ENCODE measurements at places on chromosomes 12 and 14.

GRCh38 chr12:106442575-106442974 is 85.0 kb downstream of the POLR3B start:
- DNase-seq, result no peak

- DNase-seq, result no peak
Measured at GRCh38 chr12:54932038-54932437, 52.5 kb downstream of the TESPA1 start.

DNA sequence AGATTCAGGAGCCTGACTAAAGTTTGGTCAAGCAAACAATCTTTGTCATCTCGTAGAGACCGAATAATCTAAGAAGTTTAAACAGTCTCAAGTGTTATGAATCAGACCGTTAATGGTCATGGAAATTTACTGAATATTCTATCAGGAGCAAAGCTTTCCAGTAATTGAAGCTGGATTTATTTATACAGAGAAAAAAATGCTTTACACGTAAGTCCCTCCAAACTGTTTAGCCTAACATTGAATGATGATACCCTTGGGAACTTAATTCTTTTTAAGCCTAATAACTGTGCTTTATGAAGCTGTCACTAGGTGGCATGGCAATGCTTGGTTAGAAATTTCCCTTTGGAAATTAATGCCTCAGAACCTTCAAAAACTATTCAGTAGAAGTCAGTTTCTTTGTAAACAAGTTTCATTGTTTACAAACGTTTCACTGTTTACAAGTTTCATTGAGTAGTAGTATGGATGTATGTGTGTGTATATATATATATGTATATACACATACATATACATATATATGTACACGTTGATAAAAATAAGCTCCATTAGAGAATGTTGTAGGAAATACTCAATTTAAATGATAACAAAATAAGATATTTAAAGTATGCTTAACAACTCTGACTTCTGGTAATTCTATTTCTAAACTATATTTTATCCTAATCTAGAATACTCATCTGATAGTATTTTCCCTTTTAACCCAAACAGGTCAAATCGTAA is 32.1 kb downstream of the DEPDC4 start:
- no peak for DNase-seq

- no peak for DNase-seq
Measured at GRCh38 chr14:64930085-64930843, 12.3 kb downstream of the GPX2 start.

GRCh38 chr12:13390918-13391317 is 194.4 kb downstream of the EMP1 start:
- DNase-seq, result no peak

GRCh38 chr14:76391981-76392690 is 16.2 kb downstream of the ESRRB start:
- DNase-seq, result no peak

DNA sequence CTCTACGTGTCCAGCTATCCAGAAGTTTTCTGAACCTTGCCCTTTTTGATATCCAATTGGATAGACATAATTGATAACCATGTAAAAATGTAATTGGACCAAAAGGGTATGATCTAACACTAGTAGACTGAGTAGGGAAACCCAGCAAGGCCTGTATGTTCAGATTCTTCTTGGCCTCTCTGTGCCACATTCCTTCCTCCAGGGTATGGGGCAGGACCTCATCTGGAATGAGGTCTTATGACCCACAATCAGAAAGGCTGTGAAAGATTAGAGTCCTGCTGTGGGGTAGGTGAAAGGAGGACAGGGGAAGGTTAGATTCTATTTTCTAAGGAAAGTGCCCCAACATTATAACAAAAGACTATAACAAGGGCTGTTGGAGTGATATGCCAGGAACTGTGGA is 51.3 kb upstream of the A2ML1 start:
- DNase-seq, result no peak

DNA sequence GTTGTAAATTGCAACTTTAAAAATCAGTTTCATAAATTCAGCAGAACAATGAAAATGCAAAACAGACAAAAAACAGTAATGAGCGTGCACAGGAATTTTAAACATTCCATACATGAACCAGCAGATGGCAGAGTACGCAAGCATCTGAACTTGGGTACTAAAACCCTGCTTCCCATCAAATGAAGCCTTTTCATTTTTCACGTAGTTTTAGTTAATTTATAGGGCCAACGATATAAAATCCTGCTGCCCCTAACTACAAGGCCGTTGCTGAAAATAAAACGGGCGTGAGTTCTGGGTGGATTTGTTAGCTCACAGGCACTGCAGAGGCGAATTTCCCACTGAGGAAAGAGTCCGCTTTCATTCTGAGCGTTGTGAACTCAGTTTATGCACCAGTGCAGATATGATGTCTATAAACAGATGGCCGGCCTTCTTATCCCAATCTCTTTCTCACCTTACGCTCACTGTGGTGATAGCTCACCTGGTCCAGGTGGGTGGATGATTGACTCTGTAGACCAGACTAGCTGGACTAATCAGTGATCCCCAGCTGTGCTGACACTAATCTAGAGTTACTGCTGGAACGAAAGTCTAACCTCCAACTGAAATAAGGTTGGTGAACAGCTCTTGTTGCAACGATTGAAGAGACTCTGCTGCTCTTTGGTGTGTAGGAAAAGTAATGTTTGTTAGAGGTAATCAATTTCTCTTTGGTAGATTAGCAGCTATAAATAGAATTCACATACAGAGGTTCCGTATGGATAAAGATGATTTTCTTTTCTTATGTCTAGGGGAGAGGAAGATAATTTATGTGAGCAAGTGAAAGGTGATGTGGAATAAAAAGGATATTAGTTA is 89.2 kb downstream of the PDZRN4 start:
- peak; percentile 15 for DNase-seq

DNA sequence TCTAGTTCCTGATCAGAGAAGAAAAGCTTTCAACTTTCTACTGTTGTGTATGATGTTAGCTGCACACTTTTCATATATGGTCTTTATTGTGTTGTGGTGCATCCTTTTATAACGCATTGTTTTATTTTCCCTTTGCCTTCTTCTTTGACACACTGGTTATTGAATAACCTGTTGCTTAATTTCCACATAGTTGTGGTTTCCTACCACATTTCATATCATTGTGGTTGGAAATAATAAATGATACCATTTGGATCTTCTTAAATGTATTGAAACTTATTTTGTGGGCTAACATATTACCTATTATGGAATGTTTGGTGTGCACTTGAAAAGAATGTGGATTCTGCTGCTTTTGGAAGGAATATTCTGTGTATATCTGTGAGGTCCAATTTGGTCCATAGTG is 64.9 kb downstream of the GPHN start:
- no peak for DNase-seq

DNA sequence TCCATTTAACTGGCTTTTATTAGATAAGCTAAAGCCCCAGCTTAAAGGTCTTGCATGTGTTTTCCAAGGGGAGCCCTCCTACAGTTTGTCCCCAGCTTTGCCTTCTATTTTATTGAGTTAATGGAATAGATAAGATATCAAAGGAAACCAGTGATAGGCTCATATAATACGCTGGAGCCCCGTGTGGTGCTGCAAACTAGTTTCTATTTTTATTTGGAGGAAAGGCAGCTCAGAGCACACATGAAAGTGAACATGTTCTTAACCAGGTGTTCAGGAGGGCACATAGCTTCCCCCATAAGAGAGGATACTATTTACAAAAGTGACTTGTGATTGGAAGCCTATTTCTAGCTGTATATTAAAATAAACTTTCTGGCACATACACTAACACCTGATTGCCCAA is 251.7 kb downstream of the PDZRN4 start:
- no peak for DNase-seq

DNA sequence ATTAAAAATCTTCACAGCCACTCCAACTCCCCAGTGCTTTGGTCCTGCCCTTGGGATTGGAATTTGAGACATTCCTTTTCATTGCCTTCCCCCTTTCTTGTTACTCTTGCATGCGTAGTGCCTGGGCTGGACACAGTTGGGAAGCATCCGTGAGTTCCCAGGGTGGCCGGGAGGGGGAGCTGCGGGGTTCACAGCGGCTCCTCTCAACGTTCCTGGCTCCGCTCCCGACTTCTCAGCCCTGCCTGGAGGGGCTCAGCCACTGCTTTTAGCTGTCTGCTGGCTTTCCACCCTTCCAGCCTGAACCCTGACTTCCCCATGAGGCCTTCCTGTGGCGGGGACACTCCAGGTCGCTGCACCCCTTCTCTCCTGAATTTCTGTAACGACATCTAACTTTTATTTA is 3.2 kb downstream of the TEX52 start:
- DNase-seq, result peak; percentile 92

GRCh38 chr12:77469578-77470333 is 360.9 kb upstream of the NAV3 start:
- no peak for DNase-seq

DNA sequence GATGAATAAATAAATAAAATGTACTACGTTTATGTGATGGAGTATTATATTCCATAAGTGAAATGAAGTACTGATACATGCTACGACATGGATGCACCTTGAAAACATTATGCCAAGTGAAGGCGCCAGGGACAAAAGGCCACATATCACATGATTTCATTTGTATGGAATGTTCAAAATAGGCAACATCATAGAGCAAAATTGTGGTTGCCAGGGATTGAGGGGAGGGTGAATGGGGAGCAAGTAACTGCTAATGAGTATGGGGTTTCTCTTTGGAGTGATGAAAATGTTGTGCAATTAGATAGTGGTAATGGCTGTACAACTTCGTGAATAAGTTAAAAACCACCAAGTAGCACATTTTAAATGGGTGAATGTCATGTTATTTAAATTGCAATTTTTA is 132.8 kb downstream of the SLC38A4 start:
- DNase-seq, result no peak

- no peak for DNase-seq
Measured at GRCh38 chr12:65566751-65567150, 257.5 kb upstream of the HMGA2 start.

- no peak for DNase-seq
Measured at GRCh38 chr12:55720894-55721444, 776 bp downstream of the RDH5 start.

GRCh38 chr12:11868027-11868426 is 202.7 kb upstream of the BCL2L14 start:
- no peak for DNase-seq

DNA sequence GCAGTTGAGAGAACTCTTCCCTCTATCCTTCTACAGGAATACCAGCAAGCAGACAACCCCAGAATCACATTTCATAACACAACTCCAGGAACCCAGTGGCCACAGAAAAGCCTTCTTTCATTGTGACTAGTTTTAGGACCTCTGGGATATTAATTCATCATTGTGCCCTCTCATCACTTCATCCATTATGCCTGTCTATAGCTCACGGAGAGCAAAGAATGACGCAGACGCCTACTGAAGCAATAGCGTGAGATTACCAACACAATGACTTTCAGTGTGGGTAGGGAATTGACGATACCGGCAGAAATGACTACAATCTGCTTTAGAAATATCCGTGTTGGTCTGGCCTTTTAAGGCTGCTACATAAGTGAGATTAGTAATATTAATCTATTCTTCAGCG is 158.1 kb upstream of the FOXG1 start:
- DNase-seq, result no peak

- DNase-seq, result no peak
Measured at GRCh38 chr14:60221457-60221856, 27.6 kb upstream of the PPM1A start.

DNA sequence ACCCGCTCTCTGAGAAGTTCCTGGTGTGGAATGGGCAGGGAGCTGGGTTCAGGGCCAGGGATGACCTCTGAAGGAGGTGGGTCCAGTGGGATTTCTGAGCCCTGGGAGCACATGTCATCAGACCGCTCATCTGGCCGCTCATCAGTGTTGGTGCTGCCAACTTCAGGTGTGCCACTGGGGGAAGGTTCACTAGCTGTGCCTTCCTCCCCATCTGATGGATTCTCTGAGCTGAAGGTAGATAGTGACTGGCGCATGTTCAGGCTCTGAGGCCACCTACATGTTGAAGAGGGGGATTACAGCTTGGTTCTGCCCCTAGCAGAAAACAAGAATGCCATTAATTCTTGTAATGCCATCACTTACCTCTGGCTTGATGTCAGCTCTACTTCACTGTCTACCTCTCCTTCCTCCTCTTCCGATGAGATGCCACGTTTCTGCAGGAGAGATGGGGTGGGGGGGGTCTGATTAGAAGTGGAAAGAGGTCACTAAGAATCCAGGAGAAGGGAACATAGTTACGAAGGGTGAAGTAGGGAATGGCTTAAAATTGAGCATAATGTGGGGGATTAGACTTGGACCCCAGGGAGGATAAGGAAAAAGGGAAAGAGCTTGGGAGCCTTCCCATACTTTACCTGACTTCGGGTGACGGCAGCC is 17.2 kb downstream of the MAP3K12 start:
- DNase-seq, result no peak

DNA sequence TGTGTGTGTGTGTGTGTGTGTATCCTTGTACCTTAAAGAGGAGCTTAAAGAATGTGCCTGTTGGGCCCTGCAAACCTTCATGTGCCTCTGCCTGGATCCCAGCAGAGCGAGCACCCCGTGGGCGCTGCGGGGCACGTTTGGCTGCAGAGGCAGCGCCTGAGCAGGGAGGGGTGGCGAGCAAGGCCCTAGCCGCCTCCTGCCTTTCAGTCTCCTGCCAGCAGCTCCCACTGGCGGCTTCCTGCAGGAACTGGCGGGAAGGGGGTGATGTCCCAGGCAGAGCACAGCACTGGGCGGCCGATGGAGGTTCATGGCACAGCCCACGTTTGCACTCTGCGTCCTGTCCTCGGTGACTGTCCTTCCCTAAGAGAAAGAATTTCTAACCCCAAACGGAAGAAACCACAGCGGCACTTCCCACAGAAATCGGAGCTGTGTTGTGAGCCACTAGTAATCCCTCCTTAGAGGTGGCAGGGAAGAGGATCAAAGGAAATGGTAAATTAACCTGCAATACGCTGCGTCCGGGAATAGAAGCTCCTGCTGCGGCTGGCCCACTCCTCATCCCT is 19.8 kb downstream of the ZBTB42 start:
- DNase-seq, result peak; percentile 83

DNA sequence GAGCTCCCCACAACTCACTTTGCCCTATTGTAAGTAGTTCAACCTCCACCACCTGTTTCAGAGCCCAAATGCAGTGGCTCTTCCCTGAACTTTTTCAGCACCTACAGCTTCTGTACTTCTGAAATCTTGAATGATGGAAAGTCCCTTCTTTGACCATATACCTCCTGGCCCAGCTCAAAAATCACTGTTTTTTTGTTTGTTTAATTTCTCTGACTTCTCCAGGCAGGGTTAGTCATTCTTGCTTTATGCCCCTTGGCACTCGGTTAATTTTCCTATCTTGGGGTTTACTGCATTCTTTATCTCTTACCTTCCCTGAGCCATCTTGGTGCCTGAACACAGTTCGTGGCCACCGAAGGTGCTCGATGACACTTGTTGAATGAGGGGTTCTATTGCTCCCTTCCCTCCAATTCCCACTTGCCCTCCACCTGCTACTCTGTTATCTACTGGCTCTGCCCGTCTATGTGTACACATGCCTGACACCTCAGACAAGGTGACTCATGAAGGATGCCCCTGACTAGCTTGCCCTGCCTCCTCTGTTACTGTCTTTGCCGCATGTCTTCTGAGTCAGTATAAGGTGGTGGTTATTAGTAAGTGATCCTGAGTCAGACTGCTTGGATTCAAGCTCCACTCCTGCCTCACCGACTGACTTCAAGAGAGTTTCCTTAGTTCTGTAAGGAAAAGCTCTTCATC is 4.4 kb downstream of the AMHR2 start:
- DNase-seq, result no peak
